ENCODE measurements at places on chromosomes 16 and 17.

GRCh38 chr16:24141466-24141865 lies 114.7 kb upstream of the CACNG3 start:
- H3K27ac ChIP-seq, result no peak overlapping the region
- DNase-seq, result no peak
- H3K27me3 ChIP-seq, result no peaks in the 10 kb centered on the region
- no peaks in the 10 kb centered on the region for H3K36me3 ChIP-seq
- no peak overlapping the region for H3K4me3 ChIP-seq
- no peaks in the 10 kb centered on the region for H3K4me1 ChIP-seq

- H3K36me3 ChIP-seq, result no peaks in the 10 kb centered on the region
- H3K27ac ChIP-seq, result no peak overlapping the region
- peaks cover 10% of the 10 kb centered on the region for H3K4me1 ChIP-seq
- DNase-seq, result peak; percentile 75
- no peak overlapping the region for H3K4me3 ChIP-seq
Observed at GRCh38 chr16:49600976-49601375, 227.4 kb downstream of the C16orf78 start.

- H3K27me3 ChIP-seq, result no peaks in the 10 kb centered on the region
- H3K36me3 ChIP-seq, result no peaks in the 10 kb centered on the region
- H3K27ac ChIP-seq, result no peak overlapping the region
- H3K4me1 ChIP-seq, result peaks cover 6% of the 10 kb centered on the region
- H3K4me3 ChIP-seq, result no peak overlapping the region
- DNase-seq, result no peak
Observed at GRCh38 chr17:35069311-35069710, 5.8 kb upstream of the RFFL start.

DNA sequence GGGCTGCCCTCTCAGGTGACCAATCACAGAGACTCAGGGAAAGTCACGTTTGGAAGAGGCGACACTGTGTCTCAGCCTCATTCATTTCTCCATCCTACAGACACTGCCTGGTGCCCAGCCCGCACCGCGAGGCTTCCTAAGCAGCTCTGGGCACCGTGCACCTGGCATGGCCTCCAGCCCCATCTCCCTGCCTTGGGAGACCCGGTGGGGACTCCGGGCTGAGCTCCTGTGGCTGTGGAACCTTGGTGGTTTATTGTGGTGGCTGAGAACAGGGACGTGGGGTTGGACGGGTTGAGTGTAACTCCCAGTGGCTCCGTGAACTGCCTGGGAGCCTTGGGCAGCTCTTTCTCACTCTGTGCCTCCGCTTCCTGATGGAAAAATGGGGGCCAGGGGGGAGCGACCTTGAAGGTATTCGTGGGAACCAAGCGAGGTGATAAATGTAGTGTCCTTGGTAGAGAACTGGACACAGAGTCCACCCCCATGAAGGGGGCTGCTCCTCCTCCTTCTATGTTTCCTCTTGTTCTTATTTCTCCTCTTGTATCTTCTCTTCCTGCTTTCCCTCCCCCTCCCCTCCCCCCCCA lies 215.4 kb downstream of the SEC14L1 start:
- DNase-seq, result peak; percentile 87
- H3K4me1 ChIP-seq, result peaks cover 45% of the 10 kb centered on the region
- H3K4me3 ChIP-seq, result no peak overlapping the region
- no peaks in the 10 kb centered on the region for H3K27me3 ChIP-seq
- peak overlapping the region; percentile 72 for H3K27ac ChIP-seq
- no peaks in the 10 kb centered on the region for H3K36me3 ChIP-seq

DNA sequence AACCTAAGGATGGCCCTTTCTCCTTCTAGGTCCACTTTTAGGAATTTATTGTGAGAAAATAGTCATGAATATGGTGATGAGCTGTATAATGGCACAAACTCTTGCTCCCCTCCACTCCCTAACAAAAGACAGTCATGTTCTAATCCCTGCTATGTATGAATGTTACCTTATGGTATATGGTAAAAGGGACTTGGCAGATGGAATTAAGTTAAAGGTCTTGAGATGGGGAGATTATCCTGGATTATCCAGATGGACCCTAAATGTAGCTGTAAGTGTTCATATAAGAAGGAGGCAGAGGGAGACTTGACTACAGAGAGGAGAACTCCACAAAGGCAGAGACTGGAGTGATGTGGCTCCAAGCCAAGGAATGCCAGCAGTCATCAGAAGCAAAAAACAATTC lies 296.1 kb downstream of the SOX9 start:
- no peaks in the 10 kb centered on the region for H3K27me3 ChIP-seq
- H3K27ac ChIP-seq, result no peak overlapping the region
- H3K4me3 ChIP-seq, result no peak overlapping the region
- DNase-seq, result no peak
- no peaks in the 10 kb centered on the region for H3K36me3 ChIP-seq

DNA sequence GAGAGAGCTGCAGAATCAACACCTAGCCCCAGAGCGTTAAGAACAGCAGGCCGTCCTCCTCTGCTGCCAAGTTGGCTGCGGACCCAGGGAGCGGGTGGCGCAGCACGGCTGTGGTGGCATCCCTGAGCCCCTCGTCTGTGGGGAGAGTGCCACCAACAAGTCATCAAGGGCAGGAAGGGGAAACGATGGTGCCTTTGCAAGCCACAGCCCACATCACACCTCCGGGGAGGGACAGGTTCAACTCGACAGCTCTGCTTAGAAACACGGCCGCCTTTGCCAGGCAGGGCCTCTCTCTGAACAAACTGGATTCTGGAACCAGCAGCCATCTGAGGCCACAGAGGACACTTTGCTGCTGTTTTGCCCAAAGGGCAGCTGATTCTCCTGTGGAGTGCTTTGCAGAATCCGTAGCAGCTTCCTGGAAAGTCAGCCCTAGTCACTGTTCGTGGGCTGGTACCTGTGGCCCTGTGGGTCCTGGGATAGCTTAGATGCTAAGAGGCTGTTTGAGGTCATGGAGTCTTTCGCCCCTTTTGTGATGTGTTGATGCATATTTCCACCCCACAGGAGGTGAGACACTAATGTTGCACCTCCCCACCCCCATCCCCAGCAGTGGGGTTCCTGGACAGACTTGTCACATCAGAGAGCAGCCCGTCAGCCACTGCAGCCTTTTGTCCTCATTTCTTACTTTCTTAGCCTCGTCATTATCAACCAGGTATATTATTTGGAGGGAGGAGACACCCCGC lies 270.6 kb downstream of the CPPED1 start:
- no peaks in the 10 kb centered on the region for H3K27me3 ChIP-seq
- peaks cover 5% of the 10 kb centered on the region for H3K4me1 ChIP-seq
- no peak for DNase-seq
- no peak overlapping the region for H3K4me3 ChIP-seq

DNA sequence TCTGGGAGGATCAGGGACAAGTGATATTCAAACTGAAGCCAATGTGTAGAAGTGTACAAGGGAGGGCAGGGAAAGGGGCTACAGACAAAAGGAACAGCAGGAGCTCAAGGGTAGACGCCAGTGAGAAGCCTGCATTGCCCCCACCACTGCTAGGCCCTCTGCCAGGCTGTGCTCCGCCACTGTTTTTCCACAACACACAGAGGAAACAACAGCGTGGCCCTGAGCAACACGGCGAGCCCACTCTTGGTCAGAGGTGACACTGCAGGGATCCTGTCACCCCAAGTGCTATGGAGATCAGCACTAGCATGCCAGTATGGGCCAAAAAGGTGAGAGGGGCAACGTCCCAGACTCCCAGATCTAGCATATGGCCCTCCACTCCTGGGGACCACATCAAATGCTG lies 23.4 kb downstream of the MYO18A start:
- peaks cover 63% of the 10 kb centered on the region for H3K4me1 ChIP-seq
- no peaks in the 10 kb centered on the region for H3K36me3 ChIP-seq
- H3K4me3 ChIP-seq, result no peak overlapping the region
- no peaks in the 10 kb centered on the region for H3K27me3 ChIP-seq
- H3K27ac ChIP-seq, result peak overlapping the region; percentile 77

- no peak overlapping the region for H3K27ac ChIP-seq
- DNase-seq, result no peak
- H3K4me1 ChIP-seq, result peaks cover 35% of the 10 kb centered on the region
- H3K4me3 ChIP-seq, result no peak overlapping the region
Observed at GRCh38 chr16:86499889-86500707, 10.2 kb upstream of the FOXF1 start.

DNA sequence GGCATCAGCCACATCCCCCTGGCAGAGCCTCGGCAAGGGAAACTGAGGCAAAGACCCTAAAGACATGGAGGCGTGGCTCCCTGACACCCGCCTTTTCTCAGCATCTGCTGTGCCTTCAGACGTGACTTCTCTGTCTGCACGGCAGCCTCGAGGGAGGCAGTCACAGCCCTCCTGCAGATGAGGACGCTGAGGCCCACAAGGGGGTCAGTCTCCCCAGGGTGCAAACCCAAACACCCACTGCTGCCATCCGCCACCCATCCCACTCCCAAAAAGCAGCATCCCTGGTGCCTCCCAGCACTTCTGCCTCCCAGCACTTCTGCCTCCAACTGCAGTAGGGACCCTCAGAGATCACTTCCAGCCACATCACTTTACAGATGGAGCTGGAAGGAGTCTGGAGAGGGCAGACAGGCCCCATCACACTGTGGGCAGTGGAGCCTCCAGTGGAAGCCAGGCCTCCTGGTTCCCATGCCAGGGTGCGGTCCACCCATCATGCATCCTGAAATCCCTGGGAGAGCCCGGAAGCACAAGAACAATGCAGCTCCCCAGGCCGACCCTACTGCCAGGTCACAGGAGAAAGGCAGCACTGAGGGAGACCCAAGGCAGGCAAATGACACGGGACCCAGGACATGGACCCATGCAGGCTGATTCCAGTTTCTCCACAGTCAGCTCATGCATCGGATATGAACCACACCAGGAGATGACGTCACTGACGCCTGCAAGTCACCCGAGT lies 23.8 kb downstream of the KDM8 start:
- no peak overlapping the region for H3K27ac ChIP-seq
- H3K27me3 ChIP-seq, result no peaks in the 10 kb centered on the region
- H3K4me1 ChIP-seq, result peaks cover 13% of the 10 kb centered on the region
- H3K4me3 ChIP-seq, result no peak overlapping the region
- H3K36me3 ChIP-seq, result peaks cover 13% of the 10 kb centered on the region

- no peak for DNase-seq
- no peak overlapping the region for H3K4me3 ChIP-seq
- H3K4me1 ChIP-seq, result peaks cover 40% of the 10 kb centered on the region
- no peaks in the 10 kb centered on the region for H3K36me3 ChIP-seq
Observed at GRCh38 chr16:86517652-86518258, 7.4 kb downstream of the FOXF1 start.

DNA sequence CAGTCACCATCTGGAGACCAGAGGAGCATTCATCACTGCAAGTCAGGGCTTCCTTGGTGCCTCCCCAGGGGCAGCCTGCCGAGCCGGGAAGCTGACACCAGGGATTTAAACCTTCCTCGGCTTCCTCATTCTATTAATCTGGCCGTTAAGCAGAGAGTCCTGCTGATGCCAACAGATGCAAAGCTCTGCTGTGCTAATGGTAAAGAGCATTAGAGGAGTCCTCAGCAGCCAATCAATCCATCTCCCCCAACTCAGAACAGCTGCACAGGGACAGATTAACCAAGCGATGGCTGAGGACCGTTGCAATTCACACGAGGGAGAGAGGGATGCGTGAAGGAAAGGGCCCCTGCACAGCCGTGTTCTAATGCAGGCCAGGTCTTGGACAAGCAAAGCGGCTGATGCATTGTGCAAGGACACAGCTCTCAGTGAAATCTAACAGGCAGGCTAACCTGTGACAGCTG lies 116.6 kb downstream of the XYLT1 start:
- no peak overlapping the region for H3K27ac ChIP-seq
- H3K27me3 ChIP-seq, result no peaks in the 10 kb centered on the region
- H3K4me3 ChIP-seq, result no peak overlapping the region
- H3K4me1 ChIP-seq, result peaks cover 36% of the 10 kb centered on the region

Measured in vagina (tissue), 2 donors.